Mucosa of descending colon (tissue), 3 donors: ENCODE measurements at places on chromosomes 12 and 14. TPM values are rescaled to one million over a fixed set of nuclear protein-coding genes. Genes with fewer than 3 reads are reported as not detected.
A peak's percentile ranks its signal among the peaks of the same experiment; 100 is the strongest.

GRCh38 chr14:29911810-29912209 lies 15.8 kb downstream of the PRKD1 start:
- no peak for DNase-seq

GRCh38 chr12:116783525-116784237 lies 45.6 kb downstream of the RNFT2 start:
- no peak for DNase-seq

DNA sequence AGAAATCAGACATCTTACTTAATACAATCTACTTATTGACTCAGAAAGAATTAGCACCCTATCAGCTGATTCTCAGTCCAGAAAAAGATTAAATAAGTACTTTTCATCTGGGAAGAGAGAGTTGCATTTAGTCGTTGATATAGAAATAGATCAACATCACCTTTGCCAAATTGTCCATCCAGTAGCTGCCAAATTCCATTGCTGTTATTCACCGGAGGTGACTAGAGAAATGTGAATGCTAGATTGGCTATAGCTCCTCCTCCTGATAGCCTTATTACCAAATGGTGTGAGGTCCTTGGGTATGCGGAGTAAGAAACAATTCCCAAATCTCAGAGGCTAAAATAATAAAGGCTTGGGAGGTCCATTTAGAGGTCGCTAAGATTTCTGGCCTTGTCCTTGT lies 723.3 kb upstream of the FLRT2 start:
- no peak for DNase-seq

The A2M gene
- total RNA-seq = 165 TPM

DNA sequence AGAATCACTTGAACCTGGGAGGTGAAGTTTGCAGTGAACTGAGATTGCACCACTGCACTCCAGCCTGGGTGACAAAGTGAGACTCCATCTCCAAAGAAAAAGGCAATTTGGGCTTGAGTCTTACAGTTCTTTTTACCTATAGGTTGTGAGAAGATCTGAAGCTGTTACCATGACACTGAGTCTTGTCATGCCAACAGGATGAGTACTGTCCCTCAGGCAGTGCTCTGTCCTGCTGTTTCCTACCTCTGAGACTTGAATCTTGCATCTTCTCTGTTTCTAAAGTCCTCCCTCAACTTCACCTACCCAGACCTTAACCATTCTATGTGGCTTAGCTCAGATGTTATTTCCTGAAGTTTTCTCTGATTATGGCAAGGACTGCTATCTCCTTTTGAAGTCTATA lies 400.8 kb upstream of the PRICKLE1 start:
- DNase-seq = no peak

DNA sequence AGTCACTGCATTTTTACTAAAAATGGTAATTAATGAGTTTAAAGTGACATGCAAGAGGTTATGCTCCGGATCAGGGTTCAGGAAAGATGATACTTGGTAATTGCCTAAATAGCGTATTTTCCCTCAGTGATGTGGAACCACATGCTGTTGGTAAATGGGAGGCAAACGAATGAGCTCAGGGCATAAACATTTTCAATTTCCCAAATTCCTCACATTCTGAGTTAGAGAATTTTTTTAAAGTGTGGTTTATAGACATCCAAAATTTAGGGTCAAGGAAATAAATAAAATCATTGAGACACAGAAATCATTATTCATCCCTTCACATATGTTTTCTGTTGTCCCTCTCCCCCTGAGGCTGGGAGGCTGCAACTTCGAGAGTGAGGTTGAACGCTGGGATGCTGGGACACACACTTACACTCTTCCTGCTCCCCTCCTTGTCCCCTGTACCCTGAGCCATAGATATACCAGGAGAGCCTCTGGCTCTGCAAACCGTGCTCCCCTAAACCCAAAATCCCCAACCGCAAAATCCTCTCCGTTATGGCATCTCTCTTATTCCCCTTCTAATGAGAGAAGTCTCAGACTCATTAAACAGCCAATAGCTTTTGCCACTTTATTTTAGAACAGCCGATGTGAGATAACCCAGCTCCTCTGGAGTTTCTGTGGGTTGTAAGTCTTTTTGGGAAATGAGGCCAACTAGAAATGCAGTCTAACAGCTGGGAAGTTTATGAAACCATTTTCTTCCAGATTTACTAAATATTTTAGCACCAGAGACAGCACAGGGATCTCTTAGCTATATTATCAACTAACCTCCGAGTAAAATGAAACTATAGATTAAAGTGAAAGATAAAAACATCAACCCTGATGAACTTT lies 21.4 kb upstream of the ADGRD1 start:
- no peak for DNase-seq

DNA sequence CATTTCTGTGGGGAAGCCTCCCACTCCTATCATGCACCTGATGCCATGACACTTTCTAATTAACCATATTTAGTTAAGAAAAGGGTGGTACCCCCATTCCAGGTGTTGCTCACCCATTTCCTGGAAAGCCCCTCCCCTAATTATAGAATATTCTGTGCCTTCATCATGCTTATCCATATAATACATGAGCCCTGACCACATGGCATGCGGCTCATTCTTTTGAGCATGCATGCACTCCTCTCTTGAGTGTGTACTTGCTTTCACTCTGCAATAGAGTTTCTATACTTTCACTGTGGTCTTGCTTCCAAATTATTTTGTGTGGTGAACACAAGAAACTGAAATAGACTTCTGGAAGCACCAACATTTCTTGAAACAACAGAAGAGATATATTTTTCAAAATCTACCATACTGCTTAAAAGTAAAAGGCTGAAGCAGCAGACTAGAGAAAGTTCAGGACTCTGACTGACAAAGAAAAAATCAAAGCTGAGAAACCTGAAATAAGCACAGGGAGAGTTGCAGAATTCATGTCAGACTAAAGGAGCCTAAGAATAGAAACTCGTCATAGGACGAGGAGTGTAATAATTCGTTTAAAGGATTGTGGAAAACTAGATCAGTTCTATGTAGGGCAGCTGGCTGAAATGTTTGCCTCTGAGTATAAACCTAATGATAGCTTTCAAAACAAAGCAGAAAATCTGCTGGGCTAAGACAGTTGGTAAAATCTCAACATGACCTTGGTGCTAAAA lies 144.8 kb downstream of the KITLG start:
- DNase-seq = no peak

GRCh38 chr12:49582850-49583249 lies 14.9 kb upstream of the MCRS1 start:
- no peak for DNase-seq

The TSPAN19 gene
- total RNA-seq = not detected

GRCh38 chr14:104163541-104163940 lies 25.2 kb downstream of the KIF26A start:
- no peak for DNase-seq

DNA sequence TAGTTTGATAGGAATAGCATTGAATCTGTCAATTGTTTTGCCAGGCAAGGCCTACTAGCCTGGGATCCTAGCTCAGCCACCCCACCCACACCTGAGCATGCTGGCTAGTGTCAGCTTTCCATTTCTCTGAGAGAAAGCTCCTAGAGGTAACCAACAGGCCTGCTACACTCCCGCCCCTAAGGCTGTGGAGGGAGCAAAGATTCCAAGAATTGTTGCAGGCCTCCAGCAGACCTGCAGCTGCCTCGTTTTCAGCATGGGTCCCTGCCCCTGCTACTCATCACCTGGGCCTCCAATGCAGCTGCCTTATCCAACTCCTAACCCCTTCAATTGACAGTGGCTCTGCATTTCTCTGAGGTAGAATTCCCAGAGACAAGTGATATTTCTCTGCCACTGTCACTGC lies 852.4 kb upstream of the MDGA2 start:
- no peak for DNase-seq

- no peak for DNase-seq
These were observed 98.9 kb upstream of the PLEKHG7 start for GRCh38 chr12:92603741-92604432.

The CFAP73 gene
- total RNA-seq = 0.34 TPM

The GLT1D1 gene
- 0.73 TPM for total RNA-seq

- DNase-seq = no peak
These were observed 132.3 kb downstream of the PAPOLA start for GRCh38 chr14:96634481-96634880.

GRCh38 chr12:31958569-31959160 lies 550 bp upstream of the RESF1 start:
- no peak for DNase-seq

The TC2N gene
- total RNA-seq = 39.0 TPM

The PPFIA2 gene
- total RNA-seq = 2.9 TPM

The OR4E2 gene
- not detected for total RNA-seq

GRCh38 chr12:95216711-95217376 lies 423 bp downstream of the FGD6 start:
- DNase-seq = no peak

DNA sequence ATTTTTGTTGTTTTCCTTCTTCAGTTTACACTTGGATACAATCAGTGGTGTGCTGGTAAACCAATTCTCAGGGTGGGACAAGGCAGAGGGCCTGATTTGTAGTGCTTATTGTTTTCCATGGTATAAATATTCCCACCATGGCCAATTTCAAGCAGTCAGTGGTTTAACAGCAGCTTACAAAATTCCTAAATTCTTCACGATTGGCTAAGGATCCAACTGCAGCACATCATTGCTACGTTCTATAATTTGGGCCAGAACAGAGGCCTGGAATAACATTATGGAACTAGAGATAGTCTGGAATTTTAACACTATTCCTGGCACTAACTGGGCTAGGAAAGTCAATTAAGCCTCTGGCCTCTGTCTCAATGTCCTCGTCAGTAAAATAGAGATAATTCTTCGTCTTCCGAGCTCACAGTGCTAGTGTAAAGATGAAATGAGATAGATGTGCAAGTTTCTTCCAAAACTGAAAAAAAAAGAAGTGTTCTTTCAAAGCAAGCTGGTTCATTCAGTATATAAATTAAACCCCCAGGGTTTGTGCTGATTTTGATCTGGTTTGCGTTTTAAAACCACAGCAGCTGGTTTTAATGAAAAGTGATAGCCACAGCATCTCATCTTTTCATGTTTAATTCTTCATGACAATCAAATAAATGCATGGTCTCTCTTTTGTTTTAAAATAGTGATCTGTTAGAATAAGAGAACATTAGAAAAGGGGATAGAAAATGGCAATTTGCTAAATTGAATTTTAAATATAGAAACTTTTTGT lies 104.1 kb downstream of the EPS8 start:
- DNase-seq = no peak

- no peak for DNase-seq
These were observed 178.5 kb downstream of the SSPN start for GRCh38 chr12:26373606-26374495.

GRCh38 chr12:75976113-75976512 lies 55.5 kb downstream of the PHLDA1 start:
- no peak for DNase-seq

DNA sequence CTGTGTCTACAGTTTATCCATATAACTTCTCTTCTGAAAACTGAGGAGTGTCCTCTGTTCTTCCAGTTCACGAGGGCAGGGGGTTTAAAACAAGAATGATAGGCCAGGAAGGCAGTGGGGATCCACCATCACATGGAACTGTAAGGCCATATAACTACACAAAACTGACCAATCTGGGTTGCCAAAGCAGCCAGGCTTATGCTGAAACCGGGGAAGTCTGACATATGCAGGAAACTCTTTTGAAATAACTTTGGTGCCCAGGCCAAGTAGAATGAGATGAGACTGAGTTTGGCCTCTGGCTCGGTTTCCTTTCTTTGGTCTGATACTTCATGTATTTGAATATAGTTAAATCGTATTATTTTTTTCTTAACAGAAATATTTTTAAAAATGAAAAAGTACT lies 18.0 kb upstream of the ATF1 start:
- no peak for DNase-seq

DNA sequence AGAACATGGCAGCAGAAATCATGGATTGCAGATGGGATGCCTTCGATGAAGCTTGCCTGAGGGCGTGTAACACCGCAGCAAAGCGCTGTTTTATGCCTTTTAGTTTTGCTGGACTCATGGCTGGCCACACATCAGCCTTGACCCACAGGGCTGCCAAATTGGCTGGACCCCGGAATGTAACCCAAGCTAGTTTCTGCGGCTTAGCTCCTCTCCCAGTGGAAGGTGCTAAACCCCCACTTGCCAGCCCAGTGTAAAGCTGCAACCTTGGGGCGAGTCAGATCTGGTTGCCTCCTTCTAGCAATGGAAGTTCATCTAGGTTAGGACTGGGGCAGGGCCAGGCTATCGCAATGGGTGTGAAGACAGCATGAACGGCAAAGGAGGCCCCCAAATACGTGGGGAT lies 38.3 kb downstream of the MEG3 start:
- DNase-seq = peak; percentile 10

- DNase-seq = no peak
These were observed 205.2 kb upstream of the NEDD1 start for GRCh38 chr12:96701856-96702255.

The TAS2R50 gene
- 3.7 TPM for total RNA-seq

DNA sequence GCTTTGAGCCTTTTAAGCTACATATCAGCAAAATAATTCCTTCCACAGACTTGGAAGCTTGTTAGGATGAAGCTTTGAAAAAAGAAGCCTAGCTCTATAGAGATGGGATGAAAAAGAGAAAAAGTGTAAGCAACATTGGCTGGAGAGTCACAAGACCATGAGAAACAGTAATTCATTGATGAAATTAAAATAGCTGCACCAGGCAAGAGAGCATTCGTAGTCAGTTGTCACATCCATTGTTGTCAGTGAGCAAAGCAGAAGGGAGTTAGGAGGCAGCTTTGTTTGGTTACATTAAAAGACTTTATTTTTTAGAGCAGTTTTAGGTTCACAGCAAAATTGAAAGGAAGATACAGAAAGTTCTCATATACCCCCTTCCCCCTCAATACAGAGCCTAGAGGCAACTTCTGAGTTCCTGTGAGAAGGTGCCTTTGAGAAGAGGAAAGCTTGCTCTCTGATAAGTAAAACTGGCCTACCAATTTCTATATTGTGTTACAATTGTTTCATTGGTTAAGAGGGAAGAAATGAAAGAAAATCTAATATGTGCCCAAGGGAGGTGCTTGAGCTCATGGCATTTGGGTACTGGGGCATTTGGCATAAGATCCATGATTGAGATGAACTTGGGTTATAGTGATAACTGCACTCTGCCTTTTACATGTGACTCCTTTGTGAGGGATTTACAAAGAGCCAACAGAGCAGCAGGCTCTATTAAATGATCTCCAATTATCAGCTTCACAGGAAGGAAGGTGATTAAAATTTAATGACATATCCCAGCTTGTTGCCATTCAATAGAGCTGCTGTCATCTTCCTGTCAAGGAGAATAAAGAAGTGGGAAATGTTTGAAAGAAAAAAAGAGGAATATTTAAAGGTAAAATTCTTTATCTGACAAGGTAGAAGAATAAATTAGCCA lies 361.3 kb upstream of the TMTC1 start:
- no peak for DNase-seq

- DNase-seq = peak; percentile 54
These were observed 23.5 kb upstream of the GPRC5D start for GRCh38 chr12:12975322-12976077.

GRCh38 chr14:37081218-37081617 lies 91.2 kb downstream of the SLC25A21 start:
- DNase-seq = no peak

The PAX9 gene
- total RNA-seq = 0.44 TPM

DNA sequence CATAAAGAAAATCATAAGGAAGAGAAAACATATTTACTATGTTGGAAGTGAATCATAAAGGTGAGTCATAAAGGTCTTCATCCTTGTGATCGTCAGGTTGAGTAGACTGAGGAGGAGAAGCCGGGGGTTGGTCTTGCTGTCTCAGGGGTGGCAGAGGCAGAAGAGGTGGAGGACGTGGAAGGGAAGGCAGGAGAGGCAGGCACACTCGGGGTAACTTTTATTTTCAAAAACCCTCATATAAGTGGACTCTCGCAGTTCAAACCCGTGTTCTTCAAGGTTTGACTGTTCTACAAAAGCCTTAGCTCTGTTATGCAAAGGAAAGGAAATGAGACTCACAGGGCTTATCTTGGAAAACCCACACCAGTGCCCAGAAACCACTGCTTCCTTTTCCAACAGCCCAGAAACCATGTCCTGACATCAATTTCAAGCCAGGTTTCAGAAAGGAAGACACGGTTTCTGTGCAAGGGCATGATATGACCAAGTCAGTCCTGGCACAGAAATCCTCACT lies 14.0 kb downstream of the SMCO2 start:
- no peak for DNase-seq
